Colonic mucosa (tissue), 4 donors: ENCODE measurements at places on chromosomes 2 and 18.

GRCh38 chr18:5286525-5286924 is 9.0 kb downstream of the ZBTB14 start:
- no peak for DNase-seq

DNA sequence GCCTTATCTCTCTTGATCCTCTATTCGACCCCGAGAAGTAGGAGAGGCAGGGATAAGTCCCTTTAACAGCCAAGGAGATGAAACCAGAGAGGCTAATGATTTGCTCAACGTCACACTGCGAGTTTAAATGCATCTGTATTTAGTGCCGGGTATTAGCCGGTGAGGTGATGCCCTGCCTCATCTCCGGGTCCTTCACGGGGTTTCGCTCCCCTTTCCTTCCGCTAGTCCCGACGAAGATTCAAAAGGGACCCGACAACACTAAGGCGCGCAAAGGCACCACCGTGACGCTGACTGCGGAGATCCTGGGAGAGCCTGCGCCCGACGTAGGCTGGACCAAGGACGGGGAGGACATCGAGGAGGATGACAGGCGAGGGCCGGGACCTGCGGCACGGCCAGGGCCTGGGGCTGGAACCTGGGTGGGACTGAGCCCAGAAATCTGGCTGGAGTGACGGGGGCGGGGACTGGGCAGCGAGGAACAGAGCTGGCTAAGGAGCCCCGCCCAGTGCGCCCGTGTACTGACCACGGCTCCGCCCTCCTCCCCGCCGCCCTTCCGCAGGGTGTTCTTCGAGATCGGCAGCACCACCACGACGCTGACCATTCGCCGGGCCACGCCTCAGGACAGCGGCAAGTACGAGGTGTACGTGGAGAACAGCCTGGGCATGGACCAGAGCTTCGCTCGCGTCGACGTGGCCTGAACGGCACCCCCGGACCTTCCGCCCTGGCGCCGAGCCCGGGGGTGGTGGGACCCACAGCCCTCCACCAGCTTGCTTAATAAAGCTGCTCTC is 1.0 kb upstream of the GMPPA start:
- peak; percentile 94 for DNase-seq

DNA sequence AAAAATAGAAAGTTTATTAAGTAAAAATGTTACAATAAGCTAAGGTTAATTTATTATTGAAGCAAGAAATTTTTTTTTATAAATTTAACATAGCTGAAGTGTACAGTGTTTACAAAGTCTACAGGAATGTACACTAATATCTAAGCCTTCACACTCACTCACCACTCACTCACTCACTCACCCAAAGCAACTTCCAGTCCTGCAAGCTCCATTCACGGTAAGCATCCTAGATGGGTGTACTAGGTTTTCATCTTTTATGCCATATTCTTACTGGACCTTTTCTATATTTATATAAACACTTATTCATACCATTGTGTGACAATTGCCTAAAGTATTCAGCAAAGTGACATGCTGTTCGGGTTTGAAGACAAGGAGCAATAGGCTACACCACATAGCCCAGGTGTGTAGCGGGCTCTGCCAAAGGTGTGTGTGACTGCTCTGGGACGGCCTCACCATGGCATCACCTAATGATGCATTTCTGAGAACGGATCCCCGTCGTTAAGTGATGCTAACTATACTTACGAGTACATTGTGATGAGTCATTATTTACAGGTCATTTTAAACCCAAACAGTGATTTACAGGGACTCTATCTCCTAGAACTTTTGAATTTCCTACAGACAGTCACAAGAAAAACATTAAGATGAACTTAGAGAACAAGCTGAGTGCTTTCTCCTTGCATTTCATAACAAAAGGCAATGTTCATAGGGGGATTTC is 76.3 kb upstream of the ID2 start:
- no peak for DNase-seq

DNA sequence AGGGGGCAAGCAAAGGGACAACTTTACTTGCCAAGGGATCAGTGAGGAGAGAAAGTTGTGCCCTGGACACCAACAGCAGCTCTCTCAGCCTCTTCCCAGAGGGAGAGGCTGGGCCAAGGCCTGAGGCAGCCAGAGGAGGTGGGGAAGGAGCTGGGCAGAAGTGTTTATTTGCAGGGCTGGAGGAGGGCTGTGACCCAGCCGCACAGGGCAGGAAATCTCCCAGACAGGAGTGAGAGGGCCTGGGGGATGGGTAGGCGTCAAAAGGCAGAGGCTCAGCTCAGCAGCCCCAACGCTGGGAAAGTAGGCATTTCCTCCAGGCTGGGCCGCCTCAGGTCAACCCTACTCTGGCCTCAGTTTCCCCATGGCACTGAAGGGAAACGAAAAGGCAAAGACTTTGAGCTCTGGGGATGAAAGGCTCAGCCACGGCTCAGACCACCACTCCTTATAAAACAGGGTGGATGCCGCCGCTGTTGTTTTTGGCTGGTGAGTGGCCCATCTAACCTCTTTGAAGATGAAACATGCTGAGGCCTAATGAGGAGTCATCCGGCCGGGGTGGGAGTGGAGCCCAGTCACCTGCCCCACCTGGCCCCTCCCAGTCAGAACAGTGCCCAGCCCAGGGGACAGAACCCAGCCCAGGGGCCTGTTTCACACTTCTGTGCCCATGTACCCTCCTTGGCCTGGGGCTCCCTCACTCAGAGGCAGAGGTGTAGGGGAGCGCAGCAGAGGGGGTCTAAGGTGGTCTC is 21.9 kb upstream of the SEMA4C start:
- peak; percentile 28 for DNase-seq

DNA sequence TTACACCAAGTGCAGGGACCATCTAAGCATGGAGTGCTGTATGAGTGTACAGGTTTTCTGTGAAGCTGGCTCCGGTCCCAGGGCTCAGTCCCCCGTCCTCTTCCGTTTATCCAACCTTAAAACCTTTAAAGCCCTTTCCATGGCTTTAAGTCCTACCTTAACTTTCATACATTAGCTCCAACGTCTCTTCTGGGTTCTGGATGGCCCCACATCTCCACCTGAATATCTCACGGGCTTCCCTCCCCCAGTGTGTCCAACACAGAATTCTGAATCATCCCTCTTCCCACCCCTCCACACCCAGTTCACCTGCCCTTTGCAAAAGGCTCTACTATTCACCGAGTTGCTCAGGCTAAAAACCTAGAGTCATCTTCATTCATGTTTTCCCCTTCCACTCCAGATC is 12.8 kb downstream of the ARHGAP25 start:
- DNase-seq, result peak; percentile 11
